CD4-positive, alpha-beta memory T cell (primary cell): ENCODE measurements at places on chromosomes 3 and 15.

- DNase-seq = no peak
- peaks cover 17% of the 10 kb centered on the region for H3K4me1 ChIP-seq
- no peaks in the 10 kb centered on the region for H3K36me3 ChIP-seq
- no peak overlapping the region for H3K4me3 ChIP-seq
- no peak overlapping the region for H3K27ac ChIP-seq
Observed at GRCh38 chr15:68303134-68303533, 25.6 kb downstream of the FEM1B start.

- no peaks in the 10 kb centered on the region for H3K4me1 ChIP-seq
- no peaks in the 10 kb centered on the region for H3K27me3 ChIP-seq
- H3K4me3 ChIP-seq = no peak overlapping the region
- no peak for DNase-seq
Observed at GRCh38 chr15:57335719-57336118, 40.6 kb upstream of the CGNL1 start.

DNA sequence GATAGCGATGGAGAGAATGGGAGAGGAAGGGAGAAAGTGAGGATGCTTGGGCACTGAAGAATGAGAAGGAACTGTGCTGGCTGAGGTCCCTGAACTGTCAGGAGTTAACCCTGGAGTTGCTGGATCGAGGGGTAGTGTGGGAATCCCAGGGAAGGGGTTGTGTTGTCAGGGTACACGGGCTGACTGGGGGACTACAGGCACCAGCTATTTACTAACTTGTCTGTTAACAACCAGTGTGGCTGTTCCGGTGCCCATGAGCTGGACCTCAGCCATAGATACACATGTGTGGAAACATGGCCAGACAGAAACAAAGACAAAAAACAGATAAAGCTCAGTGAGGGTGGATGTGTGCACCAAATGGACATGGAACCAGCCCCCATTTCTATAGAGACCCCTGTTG lies 55.1 kb downstream of the GASK1A start:
- H3K4me3 ChIP-seq = no peak overlapping the region
- no peak overlapping the region for H3K27ac ChIP-seq
- H3K36me3 ChIP-seq = no peaks in the 10 kb centered on the region
- no peaks in the 10 kb centered on the region for H3K27me3 ChIP-seq

DNA sequence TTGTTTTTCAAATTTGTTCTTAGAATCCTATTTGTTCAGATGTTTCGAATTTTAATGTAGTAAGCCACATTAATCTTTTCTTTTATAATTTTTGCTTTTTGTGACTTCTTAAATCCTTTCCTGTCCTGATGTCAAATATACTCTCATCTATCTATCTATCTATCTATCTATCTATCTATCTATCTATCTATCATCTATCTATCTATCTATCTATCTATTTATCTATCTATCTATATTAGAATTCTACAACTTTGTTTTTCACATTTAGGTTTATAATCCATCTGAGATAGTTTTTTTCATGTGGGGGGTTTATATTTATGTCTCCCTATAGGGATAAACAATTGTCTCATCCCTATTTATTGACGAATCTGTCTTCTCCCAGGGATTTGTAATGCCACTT lies 32.1 kb downstream of the CTXND1 start:
- no peak overlapping the region for H3K4me3 ChIP-seq
- H3K27me3 ChIP-seq = no peaks in the 10 kb centered on the region
- H3K36me3 ChIP-seq = no peaks in the 10 kb centered on the region

DNA sequence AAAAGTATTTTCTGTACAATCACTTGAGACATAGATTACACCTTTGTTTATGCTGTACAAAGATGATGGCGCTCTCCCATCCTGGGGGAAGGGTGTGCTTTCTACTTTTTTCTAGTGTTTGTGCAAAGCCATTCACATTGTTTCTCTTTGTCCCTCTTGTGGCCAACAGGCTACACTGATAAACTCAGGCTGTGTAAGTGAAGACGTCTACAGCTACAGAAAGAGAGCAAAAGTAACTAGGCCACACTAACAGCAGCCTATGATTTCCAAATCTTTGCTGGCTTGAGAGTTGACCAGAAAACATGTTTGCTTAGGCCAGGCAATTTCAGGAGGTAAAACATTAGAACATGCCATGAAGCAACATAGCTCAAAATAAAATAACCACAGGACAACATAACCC lies 75.1 kb downstream of the FOXB1 start:
- H3K36me3 ChIP-seq = no peaks in the 10 kb centered on the region
- peaks cover 9% of the 10 kb centered on the region for H3K4me1 ChIP-seq
- no peak overlapping the region for H3K4me3 ChIP-seq
- no peak for DNase-seq

DNA sequence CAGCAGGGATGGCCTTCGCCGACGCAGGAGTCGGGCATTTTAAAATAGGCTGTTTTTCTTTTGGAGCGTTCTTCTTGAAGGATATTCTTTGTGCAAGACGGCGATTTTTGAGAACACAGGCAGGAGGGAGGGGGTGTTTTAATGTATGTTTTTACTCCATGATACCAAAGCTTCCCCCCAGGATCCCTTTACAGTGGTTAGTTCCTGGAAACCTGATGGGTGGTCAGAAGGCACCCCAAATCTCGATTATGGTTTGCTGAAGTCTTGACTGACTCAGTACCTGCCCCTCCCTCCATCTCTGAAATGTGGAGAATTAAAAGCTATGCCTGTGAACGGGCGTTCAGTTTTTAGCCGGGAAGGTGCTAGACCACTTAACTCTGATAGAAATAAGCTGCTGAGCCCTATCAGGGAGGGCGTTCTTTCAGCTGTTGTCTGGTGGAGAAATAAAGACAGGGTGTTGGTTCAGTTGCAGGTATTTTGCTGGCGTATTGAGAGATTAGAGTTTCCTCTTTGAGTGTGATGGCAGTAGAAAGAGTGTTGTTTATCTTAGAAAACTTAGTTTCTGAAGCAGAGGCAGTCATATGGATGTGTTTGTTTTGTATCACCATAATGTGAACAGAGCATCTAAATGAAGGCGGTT lies 3.4 kb downstream of the IGF1R start:
- H3K4me3 ChIP-seq = peak overlapping the region; percentile 27
- peaks cover 23% of the 10 kb centered on the region for H3K4me1 ChIP-seq
- H3K27ac ChIP-seq = no peak overlapping the region
- no peak for DNase-seq
